ENCODE measurements at places on chromosomes 4 and X.

- DNase-seq = no peak
Measured at GRCh38 chr4:81227968-81228367, 12.9 kb upstream of the PRKG2 start.

DNA sequence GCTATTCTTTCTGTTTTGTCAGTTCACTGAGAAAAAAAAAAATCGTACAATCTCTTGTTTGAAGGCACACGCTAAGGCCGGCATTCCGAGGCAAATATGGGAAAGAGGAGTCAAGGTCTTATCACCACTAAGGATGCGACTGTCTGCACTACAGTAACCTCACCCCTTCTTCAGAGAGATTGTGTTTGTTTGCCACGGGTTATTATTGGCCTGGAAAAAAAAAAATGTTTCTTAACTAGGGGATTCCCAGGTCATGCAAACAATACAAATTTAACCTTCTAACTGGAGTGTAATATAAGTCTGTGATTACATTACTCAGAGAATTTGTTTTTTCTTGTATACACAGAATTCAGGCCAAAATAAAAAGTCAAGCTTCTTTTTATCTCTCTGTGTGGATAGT, 168.3 kb downstream of the TMA16 start:
- DNase-seq = no peak

GRCh38 chr4:89312066-89312465, 4.5 kb upstream of the GPRIN3 start:
- no peak for DNase-seq

DNA sequence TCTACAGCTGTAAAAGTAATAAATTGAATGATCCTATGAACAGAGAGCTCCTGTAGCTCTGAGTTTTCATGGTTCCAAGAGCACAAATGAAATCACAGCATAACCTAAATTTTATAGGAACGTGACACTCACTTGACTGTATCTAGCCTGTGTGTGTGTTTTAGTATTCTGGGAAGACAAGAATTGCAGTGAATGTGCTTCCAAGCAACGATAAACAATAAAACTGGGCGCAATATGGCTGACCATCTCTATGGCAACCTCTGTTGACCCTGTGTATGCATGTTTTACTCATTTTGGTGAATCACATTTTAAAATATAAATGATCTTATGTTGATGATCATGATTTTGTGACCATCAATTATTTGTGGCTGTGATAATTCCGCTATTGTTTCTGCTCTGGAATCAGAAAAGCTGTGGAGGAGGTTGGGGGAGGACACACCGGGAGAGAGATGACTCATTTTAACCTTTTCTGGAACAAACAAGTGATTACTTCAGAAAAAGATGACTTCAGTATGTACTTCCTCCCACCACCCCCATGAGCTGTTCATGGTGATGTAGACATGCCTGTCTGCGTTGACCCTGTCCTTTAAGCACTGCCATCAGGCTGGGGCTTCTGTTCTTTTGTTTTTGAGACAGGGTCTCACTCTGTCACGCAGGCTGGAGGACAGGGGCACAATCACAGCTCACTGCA, 31.8 kb downstream of the USP11 start:
- no peak for DNase-seq

All from ACHN (cell line).